ENCODE measurements at places on chromosomes 3 and 15. TPM values are rescaled to one million over a fixed set of nuclear protein-coding genes. Genes with fewer than 3 reads are reported as not detected.

The CHRD gene
- total RNA-seq, result 21.7 TPM

The STARD5 gene
- 45.3 TPM for total RNA-seq

The TAGLN3 gene
- total RNA-seq, result not detected

GRCh38 chr3:55441499-55441898, 45.6 kb downstream of the WNT5A start:
- peaks cover 3% of the 10 kb centered on the region for H3K4me1 ChIP-seq
- H3K4me3 ChIP-seq, result no peak overlapping the region
- H3K27me3 ChIP-seq, result no peaks in the 10 kb centered on the region

GRCh38 chr15:68317281-68318007, 39.9 kb downstream of the FEM1B start:
- H3K27ac ChIP-seq, result no peak overlapping the region
- H3K4me1 ChIP-seq, result no peaks in the 10 kb centered on the region
- H3K36me3 ChIP-seq, result no peaks in the 10 kb centered on the region

The EXD1 gene
- not detected for total RNA-seq

GRCh38 chr3:55330355-55330754, 156.8 kb downstream of the WNT5A start:
- no peak overlapping the region for H3K27ac ChIP-seq
- H3K36me3 ChIP-seq, result no peaks in the 10 kb centered on the region
- H3K4me3 ChIP-seq, result no peak overlapping the region
- no peaks in the 10 kb centered on the region for H3K27me3 ChIP-seq

The GPR27 gene
- total RNA-seq, result 0.17 TPM

The ALS2CL gene
- total RNA-seq, result 0.51 TPM

The CTXND1 gene
- total RNA-seq, result 4.1 TPM

The TNNC1 gene
- 0.28 TPM for total RNA-seq

The KBTBD13 gene
- total RNA-seq, result not detected

DNA sequence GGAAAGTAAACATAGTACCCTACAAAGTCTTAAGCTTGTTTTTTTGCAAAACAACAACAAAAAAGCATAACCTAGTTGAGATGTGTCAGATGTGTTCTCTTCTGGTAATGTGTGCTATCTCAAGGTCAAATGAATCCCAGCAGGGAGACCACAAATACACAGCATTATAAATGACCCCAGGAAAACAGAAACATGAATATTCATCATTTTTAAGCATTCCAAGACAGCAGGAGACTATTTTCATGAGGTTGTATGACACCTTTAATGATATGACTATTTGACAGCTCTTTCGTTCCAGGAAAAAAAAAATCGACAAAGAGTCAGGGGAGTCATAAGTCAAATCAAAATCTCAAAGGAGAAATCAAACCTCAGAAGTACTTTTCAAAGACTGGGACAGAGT, 62.7 kb upstream of the CBLB start:
- no peaks in the 10 kb centered on the region for H3K27me3 ChIP-seq
- H3K27ac ChIP-seq, result no peak overlapping the region
- DNase-seq, result no peak
- no peaks in the 10 kb centered on the region for H3K36me3 ChIP-seq
- no peak overlapping the region for H3K4me3 ChIP-seq

The CPN2 gene
- total RNA-seq, result 87.9 TPM

- no peaks in the 10 kb centered on the region for H3K4me1 ChIP-seq
- no peaks in the 10 kb centered on the region for H3K36me3 ChIP-seq
- no peak overlapping the region for H3K4me3 ChIP-seq
- H3K27ac ChIP-seq, result no peak overlapping the region
- no peaks in the 10 kb centered on the region for H3K27me3 ChIP-seq
- no peak for DNase-seq
Measured at GRCh38 chr15:43552256-43552655, 34.8 kb downstream of the MAP1A start.

The VGLL3 gene
- total RNA-seq, result 0.70 TPM

DNA sequence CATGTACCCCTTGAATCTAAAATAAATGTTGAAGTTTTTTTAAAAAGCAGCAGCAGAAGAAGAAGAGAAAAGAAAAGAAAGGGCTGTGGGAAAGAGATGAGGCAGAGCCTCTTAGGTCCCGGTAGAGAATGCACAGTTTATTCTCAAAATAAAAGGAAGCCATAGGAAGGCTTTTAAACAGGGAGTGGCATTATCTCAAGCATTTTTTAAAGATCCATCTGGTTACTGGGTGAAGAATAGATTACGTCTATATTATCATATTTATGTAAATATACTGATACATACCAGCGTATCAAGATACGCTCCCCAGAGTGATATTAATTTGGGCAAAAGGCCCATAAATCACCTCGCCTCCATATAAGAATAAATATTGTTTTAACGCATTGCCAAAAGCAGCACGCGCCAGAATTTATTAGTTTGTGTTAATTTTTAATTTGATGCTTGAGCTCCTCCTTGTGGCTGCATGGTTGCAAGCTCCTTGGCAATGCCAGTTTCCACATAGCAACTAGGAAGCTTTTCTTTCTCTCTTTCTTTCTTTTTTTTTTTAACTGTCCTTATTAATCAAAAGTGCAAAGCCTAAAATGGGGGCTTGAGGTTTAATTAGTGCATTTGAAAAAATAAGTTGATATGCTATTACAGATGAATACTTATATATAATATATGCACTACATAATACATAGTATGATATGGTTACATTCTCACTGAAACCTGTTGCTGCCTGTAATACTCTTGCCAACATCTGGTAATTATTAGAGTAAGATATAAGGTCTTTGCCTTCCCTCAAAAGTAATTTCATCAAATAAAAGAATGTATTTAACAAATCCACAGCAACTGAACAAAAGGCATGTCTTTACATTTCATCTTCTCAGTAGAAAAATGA, 242.8 kb upstream of the UBE2E2 start:
- DNase-seq, result no peak
- no peaks in the 10 kb centered on the region for H3K36me3 ChIP-seq
- H3K27ac ChIP-seq, result no peak overlapping the region
- no peaks in the 10 kb centered on the region for H3K4me1 ChIP-seq
- H3K27me3 ChIP-seq, result no peaks in the 10 kb centered on the region

DNA sequence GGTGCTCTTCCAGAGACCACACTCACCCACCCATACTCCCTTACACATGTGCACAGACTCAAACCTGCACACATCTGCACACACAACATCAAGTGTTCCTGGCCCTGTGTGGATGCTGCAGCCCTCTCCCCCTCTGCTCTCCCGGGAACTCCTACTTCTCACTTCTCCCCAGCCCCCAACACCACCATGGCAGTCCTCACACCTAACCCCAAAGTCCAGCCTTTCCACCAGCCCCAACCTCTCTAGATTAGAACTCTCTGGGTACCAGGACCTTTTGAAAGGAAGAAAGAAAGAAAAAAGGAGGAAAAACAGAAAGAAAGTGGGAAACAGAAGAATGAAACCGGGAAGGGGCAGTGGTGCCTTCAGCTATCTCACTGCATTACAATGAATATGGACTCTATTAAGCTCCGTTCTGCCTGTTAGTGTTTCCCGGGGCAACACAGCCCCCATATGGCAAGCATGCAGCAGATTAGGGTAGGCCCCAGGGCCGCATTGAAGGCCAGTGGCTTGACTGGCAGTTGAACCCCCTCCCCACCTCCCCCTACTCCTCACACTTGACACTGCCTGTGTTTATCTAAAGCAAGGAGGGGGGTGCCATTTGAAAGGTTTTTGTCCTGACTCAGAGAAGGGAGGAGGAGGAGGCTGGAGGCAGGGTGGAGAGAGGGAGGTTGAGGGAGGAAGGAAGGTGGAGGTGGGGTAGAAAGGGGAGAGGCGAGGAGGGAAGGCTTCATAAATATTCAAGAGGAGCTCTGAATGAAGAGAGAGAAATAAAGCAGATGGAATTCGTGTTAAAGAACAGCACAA, 30.1 kb downstream of the BOC start:
- no peaks in the 10 kb centered on the region for H3K36me3 ChIP-seq
- no peak for DNase-seq
- no peak overlapping the region for H3K27ac ChIP-seq

GRCh38 chr3:57061556-57061955, 1.1 kb downstream of the SPATA12 start:
- H3K4me3 ChIP-seq, result no peak overlapping the region
- no peaks in the 10 kb centered on the region for H3K36me3 ChIP-seq
- H3K27me3 ChIP-seq, result no peaks in the 10 kb centered on the region
- no peak for DNase-seq
- no peak overlapping the region for H3K27ac ChIP-seq

DNA sequence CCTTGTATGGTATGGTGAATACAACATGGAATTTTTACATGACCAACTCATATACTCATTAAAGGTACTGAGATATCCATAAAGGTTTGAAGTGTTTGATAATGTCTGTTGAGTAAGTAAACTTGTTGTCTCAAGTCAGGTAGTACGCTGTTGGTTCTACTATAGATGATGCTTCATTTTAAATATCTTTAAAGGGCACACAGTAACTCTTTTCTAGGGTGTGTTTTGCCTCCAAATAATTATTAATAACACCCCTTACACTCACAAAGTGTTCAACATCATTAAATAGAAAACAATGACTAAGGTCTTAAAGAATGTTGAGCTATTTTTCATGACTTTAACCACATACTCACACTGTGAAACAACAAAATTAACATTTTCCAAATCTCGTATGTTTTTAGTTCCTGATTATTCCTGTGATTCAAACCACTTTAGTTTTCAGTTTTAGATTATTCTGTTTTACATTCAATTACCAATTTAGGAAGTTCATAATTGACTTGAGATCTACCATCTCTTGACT, 220.0 kb upstream of the NANOGP8 start:
- H3K27me3 ChIP-seq, result no peaks in the 10 kb centered on the region
- no peak for DNase-seq
- H3K27ac ChIP-seq, result no peak overlapping the region
- no peak overlapping the region for H3K4me3 ChIP-seq
- H3K4me1 ChIP-seq, result peaks cover 33% of the 10 kb centered on the region
- no peaks in the 10 kb centered on the region for H3K36me3 ChIP-seq

DNA sequence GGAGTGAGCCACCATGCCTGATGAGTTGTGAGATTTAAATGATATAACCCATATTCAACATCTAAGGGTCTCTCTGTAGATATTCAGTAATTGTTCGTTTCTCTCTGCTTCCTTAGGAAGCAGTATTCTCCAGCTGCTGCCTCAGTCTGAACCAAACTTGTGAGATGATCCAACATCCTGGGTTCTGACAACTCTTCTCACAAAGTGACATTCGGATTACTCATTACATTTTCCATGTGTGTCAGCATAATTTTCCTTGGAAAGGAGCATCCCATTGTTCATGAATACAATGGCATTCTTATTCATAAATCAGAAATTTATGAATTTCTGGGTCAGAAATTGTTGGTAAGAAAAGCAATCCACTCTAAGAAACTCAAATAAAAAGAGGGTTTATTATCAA, 15.0 kb upstream of the SEC22A start:
- no peak overlapping the region for H3K4me3 ChIP-seq
- H3K36me3 ChIP-seq, result no peaks in the 10 kb centered on the region
- H3K27me3 ChIP-seq, result no peaks in the 10 kb centered on the region

GRCh38 chr3:80550174-80550573, 782.4 kb upstream of the ROBO1 start:
- no peaks in the 10 kb centered on the region for H3K27me3 ChIP-seq
- H3K27ac ChIP-seq, result no peak overlapping the region
- no peaks in the 10 kb centered on the region for H3K4me1 ChIP-seq
- no peak for DNase-seq
- no peak overlapping the region for H3K4me3 ChIP-seq
- H3K36me3 ChIP-seq, result no peaks in the 10 kb centered on the region

GRCh38 chr3:133884887-133885711, 10.6 kb downstream of the RAB6B start:
- H3K36me3 ChIP-seq, result no peaks in the 10 kb centered on the region
- no peaks in the 10 kb centered on the region for H3K27me3 ChIP-seq
- no peak overlapping the region for H3K27ac ChIP-seq
- DNase-seq, result peak; percentile 28
- H3K4me1 ChIP-seq, result no peaks in the 10 kb centered on the region

GRCh38 chr3:144244662-144245061, 273.0 kb downstream of the DIPK2A start:
- H3K27ac ChIP-seq, result no peak overlapping the region
- no peaks in the 10 kb centered on the region for H3K4me1 ChIP-seq
- H3K36me3 ChIP-seq, result no peaks in the 10 kb centered on the region
- DNase-seq, result no peak

The FAM81A gene
- total RNA-seq, result 0.05 TPM

- no peaks in the 10 kb centered on the region for H3K36me3 ChIP-seq
- no peak for DNase-seq
Measured at GRCh38 chr3:13637311-13637891, 88.5 kb downstream of the FBLN2 start.

DNA sequence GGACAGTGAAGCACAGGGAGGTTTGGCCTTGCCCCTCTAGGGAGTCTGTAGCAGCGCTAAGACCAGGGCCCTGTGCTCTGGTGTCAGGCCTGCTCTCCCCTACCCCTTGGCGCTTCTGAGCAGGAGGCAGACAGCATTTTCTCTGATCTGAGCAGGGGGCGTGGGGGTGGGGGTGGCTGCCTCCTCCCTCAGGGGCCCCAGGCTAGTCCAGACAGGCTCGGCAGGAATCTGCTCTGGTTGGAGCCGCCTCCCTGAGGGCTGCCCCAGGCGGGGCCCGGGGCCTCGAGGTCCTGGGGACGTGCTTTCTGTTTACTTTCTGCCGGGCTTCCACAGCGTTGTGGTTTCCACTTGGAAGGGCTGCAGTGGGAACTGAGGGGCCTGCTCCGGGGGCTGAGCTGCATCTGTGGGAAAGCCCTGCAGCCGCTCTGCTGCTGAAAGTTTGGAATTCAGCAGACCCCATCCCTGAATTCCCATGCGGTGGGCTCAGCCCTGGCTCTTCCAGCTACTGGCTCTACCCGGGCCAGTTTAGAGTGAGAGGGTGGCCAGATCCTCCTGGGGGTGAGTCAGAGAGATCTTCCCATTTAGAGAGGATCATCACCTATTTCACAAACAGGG, 105.4 kb downstream of the LINGO1 start:
- no peak overlapping the region for H3K4me3 ChIP-seq
- no peaks in the 10 kb centered on the region for H3K4me1 ChIP-seq
- H3K36me3 ChIP-seq, result no peaks in the 10 kb centered on the region
- H3K27ac ChIP-seq, result no peak overlapping the region
- no peaks in the 10 kb centered on the region for H3K27me3 ChIP-seq
- DNase-seq, result no peak

DNA sequence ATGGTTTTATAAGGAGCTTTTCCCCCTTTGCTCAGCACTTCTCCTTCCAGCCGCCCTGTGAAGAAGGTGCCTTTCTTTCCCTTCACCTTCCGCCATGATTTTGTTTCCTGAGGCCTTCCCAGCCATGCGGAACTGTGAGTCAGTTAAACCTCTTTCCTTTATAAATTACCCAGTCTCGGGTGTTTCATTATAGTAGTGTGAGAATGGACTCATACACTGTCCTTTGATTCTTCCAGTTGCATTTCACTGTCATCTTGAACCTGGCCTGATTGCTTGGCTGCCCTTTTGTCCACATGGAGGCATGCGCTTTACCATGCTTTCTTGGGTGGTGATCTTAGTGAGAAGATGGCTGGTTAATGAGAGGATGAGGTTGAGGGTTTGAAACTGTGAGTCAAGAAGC, 23.2 kb downstream of the USP13 start:
- H3K4me3 ChIP-seq, result no peak overlapping the region
- DNase-seq, result no peak
- no peaks in the 10 kb centered on the region for H3K4me1 ChIP-seq
- no peaks in the 10 kb centered on the region for H3K27me3 ChIP-seq
- H3K36me3 ChIP-seq, result no peaks in the 10 kb centered on the region
